Natural killer cell treated with Interleukin-12 subunit alpha and Interleukin-12 subunit beta and Interleukin-15 and Interleukin-18, amount 100 ng/mL, for 72 hours (primary cell): ENCODE measurements at places on chromosomes 3 and 15. TPM values are rescaled to one million over a fixed set of nuclear protein-coding genes. Genes with fewer than 3 reads are reported as not detected.

Gene ISLR
- not detected for total RNA-seq

DNA sequence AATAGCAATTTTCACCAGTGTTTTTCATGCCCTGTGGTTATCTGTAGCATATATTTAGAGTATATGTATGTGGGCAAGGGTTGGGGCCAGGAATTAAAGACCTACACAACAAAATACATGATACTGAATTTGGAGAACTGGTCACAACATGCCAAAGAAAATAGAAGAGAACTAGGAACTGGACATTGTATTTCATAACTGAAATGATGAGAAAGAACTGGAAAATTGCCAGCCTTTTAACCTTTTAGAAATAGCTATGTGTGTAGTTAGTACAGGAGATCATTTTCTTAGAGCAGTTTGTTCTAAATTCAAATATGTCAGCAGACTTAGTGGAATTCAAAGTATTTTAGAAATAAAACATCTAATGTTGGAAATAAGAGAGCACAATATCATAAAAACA is 227.1 kb upstream of the CGNL1 start:
- no peak overlapping the region for H3K4me3 ChIP-seq
- peaks cover 24% of the 10 kb centered on the region for H3K4me1 ChIP-seq
- DNase-seq, result no peak
- H3K27me3 ChIP-seq, result no peaks in the 10 kb centered on the region
- H3K36me3 ChIP-seq, result peaks cover 29% of the 10 kb centered on the region

DNA sequence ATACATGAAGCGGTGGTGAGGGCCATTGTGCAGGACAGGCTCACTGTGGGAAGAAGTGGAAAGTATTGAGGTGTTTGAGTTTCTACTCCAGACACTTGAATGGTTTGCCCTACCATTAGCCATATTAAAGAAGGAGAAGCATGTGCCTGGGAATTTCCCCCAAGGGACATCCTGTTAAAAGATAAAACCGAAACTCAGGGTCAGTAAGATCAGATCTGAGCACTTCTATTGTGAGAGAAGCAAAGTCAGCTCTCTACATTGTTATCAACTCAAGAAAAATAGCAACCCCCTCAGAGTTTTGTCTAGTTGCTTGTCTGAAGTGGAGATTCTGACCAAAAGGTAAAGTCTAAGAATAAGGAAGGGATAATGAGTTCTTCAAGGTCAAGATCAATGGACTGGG is 269.8 kb downstream of the CHST2 start:
- peaks cover 4% of the 10 kb centered on the region for H3K4me1 ChIP-seq
- no peak overlapping the region for H3K27ac ChIP-seq
- H3K4me3 ChIP-seq, result no peak overlapping the region

DNA sequence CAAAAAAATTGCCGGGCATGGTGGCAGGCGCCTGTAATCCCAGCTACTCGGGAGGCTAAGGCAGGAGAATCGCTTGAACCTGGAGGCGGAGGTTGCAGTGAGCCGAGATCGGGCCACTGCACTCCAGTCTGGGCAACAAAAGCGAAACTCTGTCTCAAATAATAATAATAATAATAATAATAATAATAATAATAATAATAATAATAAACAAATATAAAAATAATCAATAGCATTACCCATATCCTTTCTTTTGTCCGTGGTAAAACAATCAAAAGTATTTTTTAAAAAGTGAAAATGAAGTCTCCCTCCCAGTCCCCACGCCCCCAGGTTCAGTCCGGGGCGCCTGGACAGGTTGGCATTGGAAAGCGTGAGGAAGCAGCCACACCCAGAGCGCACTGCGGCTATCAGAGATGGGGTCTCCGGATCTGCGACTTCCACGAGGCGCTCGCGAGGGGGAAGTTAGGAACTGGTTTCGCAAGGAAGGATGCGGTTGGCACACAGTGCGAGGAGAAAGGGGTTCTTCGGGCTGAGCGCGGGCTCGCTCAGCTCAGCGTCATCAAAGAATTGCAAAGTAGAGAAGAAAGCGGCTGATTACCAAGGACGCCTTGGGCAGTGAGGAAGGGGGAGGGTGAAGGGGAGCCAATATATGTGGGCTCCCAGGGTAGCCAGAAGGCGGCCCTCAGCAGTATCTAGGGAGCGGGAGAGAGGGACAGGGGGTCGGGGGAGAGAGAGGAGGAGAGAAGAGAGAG is 69.5 kb upstream of the EPHB3 start:
- peaks cover 57% of the 10 kb centered on the region for H3K27me3 ChIP-seq
- no peak overlapping the region for H3K27ac ChIP-seq
- peaks cover 5% of the 10 kb centered on the region for H3K4me1 ChIP-seq
- no peak for DNase-seq
- H3K4me3 ChIP-seq, result no peak overlapping the region
